Activated naive CD4-positive, alpha-beta T cell (primary cell): ENCODE measurements at places on chromosomes 2 and 18.

- DNase-seq, result no peak
These were observed 352.4 kb downstream of the SOCS6 start for GRCh38 chr18:70641156-70641775.

- no peak for DNase-seq
These were observed 205.3 kb downstream of the ZFP36L2 start for GRCh38 chr2:43020990-43021669.

GRCh38 chr2:186558512-186559276 is 31.2 kb upstream of the ITGAV start:
- no peak for DNase-seq

DNA sequence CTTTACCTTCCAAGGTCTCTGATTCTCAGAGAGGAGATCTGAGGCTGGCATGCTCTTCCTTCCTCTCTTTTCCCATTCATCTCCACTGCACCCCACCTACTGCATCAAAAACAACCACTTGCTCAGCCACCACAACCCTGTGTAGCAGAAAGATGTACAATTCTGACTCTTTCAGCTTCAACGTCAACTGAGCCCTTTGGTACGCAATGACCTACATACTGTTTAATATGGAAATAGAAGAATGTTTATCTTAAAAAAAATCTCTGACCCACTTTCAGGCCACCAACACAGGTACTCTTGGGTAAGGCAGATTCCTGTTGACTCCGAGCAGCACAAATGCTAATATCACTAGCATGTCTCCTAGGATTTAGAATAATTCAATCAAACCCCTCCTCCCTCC is 76.2 kb upstream of the AFF3 start:
- DNase-seq, result no peak

GRCh38 chr2:3598197-3598910 is 3.4 kb downstream of the COLEC11 start:
- no peak for DNase-seq

DNA sequence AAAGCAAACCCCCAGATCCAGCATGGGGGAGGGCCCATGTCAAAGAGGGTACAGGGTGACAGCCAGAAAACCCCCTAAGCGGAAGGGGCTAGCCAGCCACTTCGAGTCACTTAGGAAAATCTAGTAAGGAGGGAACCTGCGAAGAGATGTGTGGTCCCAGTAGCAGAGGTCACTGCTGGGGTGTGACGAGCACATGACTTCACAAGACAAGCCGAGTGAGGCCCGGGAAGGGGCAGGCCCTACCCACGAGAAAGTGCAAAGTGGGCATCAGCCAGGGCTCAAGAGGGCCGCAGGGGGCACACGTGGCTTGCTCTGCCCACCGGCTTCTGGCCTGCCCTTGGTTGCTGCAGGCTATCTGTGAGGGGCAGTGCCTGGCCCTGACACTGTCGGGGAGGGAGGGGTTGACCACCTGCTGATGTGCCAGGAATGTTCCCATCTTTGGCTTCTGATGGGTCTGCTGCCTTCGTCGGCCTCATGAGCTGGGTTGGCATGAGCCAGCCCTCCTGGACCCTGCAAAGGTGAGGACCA is 11.5 kb downstream of the ODC1 start:
- DNase-seq, result no peak

DNA sequence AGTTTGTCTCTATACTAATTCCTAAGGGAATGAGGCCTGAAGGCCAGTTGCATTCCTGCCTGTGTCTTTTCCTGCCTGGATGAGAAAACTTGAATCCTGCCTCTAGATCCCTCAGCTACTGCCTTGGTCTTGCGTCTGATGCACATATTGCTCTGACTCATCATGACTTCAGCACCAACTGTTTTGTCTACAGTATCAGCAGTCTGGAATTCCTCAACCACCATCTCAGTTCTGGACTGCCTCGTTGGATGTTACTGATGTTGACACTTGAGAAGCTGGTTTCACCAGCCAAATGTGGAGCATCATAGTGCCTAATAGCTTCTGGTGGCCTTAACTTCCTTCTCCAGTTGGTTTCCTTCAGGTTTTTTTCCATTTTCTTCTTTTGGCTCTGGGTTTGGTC is 211.0 kb downstream of the CTNNA2 start:
- DNase-seq, result no peak

DNA sequence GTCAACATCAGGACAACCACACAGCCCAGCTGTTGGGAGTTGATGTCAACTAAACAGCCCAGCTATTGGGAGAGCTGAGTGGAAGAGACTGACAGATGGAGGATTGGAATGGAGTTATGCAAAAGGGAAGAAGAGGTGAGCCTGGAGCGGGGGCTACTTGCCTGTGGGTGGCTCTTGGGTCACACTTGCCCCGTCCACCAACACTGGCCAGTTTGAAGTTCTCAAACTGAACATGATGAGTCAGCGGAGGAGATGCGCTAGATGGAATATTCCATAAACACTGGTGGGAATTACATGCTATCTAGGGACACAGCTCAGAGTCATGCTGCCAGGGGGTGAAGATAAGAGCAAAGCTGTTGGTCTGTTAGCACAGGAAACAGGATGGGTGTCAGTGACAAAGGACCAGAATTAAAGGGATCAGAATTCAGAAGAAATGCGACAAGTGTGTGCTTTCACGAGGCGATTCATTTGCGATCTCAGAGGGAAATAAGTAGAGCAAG is 33.2 kb upstream of the AGAP1 start:
- no peak for DNase-seq

GRCh38 chr2:71548646-71549425 is 95.5 kb downstream of the DYSF start:
- DNase-seq, result peak; percentile 52

DNA sequence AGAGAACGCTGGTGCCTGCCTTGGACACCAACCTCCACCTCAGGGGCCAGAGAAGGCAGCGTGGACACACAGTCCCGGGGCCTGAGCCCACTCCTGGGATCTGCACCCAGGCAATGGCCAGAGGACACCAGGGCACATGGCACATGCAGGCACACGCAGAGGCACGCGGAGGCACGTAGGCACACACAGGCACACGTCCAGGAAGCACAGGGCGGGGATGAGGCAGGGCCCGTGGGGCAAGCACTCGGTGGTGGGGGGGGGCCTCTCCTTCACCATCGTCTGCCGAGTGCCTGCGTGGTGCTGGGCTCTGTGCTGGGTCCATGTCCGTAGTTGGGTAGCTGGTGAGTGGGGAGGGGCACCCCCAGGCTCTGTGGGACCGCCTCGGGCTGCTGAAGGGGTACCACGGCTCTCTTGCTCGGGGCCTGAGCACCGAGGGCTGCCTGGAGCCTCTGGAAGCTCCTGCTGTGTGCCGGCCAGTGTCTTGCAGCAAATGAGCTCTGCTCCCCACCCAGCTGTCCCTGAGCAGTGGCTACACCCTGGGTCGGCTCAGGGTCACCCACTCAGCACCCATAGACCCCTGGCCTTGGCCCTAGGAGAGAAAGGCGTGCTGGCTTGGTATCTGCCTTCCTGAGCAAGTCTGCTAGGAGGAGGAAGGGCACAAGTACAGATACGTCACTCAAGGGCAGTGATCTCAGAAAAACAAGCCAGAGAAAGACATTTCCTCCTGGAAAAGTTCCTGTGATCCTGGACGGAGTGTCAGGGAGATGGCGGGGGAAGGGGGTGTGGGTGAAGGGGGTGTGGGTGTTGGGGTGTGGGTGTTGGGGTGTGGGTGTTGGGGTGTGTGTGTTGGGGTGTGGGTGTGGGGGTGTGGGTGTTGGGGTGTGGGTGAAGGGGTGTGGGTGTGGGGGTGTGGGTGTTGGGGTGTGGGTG is 26.4 kb downstream of the RTP5 start:
- DNase-seq, result peak; percentile 32

- no peak for DNase-seq
These were observed 723 bp upstream of the SLC30A3 start for GRCh38 chr2:27263287-27264252.
